ENCODE measurements at places on chromosomes 11 and 22.
A peak's percentile ranks its signal among the peaks of the same experiment; 100 is the strongest.

GRCh38 chr11:95089620-95090542, at the start of gene ENDOD1:
TSS of gene ENDOD1 (plus strand) at chr11:95089846. CDS start at chr11:95089928, 82 bp downstream.
- DNase-seq = peak; percentile 83

DNA sequence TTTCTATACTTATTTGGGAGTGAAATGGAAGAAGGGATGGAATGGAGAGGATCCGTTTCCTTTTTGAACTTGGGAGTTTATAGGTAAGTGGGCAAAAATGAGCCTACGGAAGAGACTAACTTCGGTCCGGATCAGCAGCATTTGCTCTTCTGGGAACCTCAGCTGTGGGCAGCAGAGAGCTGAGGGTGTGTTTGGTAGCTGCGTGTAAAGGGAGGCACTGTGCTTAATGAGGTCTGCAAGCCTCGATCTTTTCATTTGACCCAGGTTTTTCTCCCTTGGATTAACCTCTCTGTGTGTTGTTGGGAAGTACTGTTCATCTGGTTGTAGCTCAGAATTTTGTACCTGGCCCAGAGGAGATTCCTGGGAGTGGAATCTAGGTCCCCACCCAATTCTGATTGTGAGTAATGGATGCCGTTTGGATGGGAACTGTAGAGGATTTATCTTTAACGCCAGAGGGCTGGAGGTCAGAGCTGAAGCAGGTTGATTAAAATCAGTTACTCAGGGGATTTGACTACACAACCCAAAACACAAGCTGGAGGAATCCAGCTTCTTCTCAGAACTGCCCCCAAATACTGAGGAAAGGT, 201.6 kb upstream of the SORL1-AS1 start:
- DNase-seq = no peak

- no peak for DNase-seq
Observed at GRCh38 chr11:130192845-130193267, 33.3 kb downstream of the ST14 start.

GRCh38 chr11:114261791-114262190, 34.4 kb upstream of the NNMT start:
- no peak for DNase-seq

DNA sequence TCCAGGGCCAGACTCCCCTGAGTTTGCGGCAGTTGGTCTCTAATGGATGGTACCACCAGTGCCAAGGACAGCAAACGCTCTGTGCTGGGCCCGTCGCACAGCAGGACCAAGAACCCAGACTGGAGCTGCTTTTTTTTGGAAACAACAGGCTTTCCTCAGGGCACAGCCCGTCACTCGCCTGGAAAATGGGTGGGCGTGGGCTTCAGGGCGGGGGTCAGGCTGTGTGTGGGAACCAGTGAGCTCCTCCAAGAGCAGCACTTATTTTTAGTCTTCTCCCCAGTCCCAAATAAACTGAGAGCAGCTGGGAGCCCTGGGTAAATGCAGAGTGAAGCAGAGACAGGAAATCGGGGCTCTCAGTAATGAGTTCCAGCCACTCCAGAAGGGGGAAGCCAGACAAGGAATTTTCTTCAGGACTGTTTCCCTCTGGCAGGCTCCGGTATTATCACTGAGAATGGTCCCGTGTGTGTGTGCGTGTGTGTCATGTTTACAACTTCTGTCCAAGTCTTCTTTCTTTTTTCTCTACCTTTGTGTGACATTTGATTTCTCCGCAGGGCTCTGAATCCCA, 63.0 kb downstream of the PPFIBP2 start:
- peak; percentile 71 for DNase-seq

DNA sequence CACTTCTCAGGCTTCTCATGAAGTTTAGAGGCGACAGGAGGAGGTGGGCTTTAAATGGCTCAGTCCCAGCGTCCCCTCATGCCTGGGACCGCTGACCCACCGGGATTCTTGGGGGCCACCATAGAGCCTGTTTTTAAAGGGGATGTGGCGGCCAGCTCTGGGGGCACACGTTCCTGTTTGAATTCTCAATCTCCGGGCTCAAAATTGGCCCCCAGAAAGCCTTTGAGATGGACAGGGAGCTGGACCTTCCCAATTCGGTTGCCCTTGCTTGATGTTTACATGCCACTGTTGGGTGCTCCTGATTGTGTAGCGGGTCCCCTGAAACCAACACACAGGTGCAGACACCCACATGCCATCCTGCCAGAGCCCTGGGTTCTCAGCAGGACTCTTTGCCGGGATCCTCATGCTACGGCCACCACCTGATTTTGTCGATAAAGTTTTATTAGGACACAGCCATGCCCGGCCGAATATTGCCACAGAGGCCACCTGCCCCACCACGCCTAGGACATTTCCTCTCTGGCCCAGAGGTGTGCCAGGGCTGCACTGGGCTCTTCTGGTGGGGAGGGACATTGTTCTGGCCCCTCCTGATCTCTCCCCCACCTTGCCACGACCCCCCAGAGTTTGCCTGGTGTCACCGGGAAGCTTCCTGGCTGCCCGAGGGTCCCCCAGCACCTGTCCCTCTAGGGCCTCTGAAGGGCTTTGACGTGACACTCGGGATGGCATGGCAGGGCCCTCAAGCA, 71.6 kb downstream of the KCNQ1 start:
- DNase-seq = no peak

- DNase-seq = peak; percentile 10
Observed at GRCh38 chr11:103483996-103484395, 374.8 kb downstream of the DYNC2H1 start.

DNA sequence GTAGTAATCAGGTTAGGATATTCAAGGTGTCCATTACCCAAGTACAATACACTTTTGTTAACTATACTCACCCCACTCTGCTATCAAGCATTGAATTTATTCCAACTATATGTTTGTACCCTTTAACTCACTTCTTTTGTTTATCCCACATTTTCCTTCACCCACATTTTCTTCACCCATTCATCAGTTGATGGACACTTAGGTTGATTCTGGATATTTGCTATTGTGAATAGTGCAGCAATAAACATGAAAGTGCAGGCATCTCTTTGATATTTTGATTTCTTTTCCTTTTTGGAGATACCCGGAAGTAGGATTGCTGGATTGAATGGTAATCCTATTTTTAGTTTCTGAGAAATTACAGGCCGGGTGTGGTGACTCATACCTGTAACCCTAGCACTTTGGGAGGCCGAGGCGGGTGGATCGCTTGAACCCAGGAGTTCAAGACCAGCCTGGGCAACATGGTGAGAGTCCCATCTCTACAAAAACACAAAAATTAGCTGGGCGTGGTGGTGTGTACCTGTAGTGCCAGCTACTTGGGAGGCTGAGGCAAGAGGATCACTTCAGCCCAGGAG, 6.5 kb downstream of the TMEM25 start:
- DNase-seq = no peak

- DNase-seq = no peak
Observed at GRCh38 chr11:2180789-2181370, 9.3 kb upstream of the TH start.

GRCh38 chr22:20268279-20269012, at the start of gene RTN4R:
TSS of gene RTN4R (minus strand) at chr22:20268318. CDS start at chr22:20268092, 226 bp downstream.
- peak; percentile 33 for DNase-seq

DNA sequence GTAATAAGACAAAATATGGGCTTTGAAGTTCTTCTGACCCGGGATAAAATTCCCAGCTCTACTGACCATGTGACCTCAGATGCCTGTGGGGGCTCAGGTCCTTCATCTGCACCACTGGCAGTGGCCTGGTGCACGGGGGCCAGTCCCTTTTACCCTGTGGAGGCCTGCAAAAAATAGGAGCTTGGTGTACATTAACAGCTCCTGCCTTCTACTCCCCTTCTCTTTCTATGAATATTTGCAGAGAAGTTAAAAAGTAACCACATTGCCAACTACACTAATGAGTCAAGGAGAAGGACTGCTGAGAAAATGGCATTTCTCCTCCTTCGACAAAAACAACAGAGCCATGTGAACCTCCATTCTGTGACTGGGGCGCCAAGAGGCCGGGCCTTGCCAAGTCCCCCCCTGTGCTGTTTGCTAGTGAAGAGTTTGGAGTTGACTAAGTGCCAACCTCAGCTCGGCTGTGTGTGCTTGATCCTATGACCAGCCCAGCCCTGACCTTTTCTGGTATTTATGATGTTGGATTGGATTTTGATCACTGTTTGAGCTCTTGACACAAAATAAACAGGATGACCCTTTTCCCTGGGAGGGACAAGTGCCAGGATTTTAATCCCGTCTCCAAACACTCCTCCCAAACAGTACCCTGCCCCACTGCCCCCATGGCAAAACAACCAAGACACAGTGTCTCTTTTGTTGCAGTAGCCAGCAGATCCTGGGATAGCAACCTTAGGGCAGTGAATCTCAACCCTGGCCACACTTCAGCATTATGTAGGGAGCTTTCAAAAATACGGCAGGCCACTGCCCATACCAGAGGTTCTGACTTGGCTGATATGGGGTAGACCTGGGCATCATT, 380.1 kb downstream of the LARGE1 start:
- DNase-seq = no peak

- DNase-seq = peak; percentile 38
Observed at GRCh38 chr11:16604794-16605388, 133.6 kb upstream of the C11orf58 start.

GRCh38 chr11:61914471-61915171, 2.7 kb downstream of the RAB3IL1 start:
- no peak for DNase-seq

GRCh38 chr11:68735646-68736045, 15.7 kb downstream of the TESMIN start:
- no peak for DNase-seq

- no peak for DNase-seq
Observed at GRCh38 chr11:112903340-112903739, 57.9 kb upstream of the NCAM1 start.

GRCh38 chr11:36131721-36132397, 157.4 kb downstream of the COMMD9 start:
- peak; percentile 38 for DNase-seq

GRCh38 chr22:25869771-25870170, 127.8 kb downstream of the MYO18B start:
- no peak for DNase-seq

- no peak for DNase-seq
Observed at GRCh38 chr11:70501933-70502540, 103.7 kb downstream of the CTTN start.

- DNase-seq = peak; percentile 89
Observed at GRCh38 chr11:130677486-130678153, 229.2 kb downstream of the ADAMTS15 start.

DNA sequence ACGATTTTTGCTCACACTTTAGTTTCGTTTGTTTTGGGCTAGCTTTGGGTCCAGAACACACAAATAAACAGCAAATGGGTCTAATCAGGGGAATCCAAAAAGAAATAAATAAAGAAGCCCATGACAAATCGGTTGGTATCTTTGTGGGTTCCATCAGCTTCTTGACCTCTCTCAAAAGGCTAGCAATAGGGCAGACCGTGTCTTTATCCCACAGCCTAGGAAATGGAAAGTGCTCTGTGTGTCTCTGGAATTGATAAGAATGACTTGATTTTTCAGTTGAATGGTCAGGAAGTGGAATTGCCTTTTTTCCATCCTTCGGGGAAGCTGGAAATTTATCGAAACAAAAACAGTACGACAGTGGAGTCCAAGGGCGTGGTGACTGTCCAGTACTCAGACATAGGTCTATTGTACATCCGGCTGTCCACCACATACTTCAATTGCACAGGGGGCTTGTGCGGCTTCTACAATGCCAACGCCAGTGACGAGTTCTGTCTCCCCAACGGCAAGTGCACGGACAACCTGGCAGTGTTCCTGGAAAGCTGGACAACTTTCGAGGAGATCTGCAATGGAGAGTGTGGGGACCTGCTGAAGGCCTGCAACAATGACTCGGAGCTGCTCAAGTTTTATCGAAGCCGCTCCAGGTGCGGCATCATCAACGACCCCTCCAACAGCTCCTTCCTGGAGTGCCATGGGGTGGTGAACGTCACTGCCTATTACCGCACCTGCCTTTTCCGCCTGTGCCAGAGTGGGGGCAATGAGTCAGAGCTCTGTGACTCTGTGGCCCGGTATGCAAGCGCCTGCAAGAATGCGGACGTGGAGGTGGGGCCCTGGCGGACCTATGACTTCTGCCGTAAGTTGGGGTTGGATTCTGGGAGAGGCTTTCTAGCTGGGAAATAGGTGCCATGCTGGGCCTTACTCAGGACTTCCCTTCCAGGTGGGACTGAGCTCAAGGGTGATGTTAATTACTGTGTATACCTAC, 28.6 kb downstream of the TECTA start:
- DNase-seq = no peak

GRCh38 chr11:74162681-74163467, 7.9 kb downstream of the C2CD3 start:
- no peak for DNase-seq

Measured in fibroblast of skin of right quadriceps (primary cell).